Ovary (tissue), 10 donors: ENCODE measurements at places on chromosomes 6 and 20. TPM values are rescaled to one million over a fixed set of nuclear protein-coding genes. Genes with fewer than 3 reads are reported as not detected.

DNA sequence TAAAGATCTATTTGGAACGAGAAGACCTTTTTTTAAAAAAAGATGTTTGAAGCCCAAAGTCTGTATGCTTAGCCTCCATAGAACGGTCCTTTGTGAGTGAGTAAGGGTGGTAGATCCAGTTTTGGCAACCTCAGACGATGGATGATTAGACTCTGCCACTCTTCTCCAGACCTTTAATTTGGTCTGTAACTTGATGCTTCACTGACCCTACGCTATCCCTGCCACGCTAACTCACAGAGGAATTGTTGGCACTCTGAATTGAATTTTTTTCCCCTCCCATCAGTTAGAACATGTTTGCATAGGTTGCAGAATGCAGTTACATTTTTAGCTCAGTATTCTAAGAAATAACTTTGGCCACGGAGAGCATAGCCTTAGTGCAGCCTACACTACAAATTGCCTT lies 15.8 kb upstream of the DEK start:
- no peak for DNase-seq

- DNase-seq = no peak
Observed at GRCh38 chr20:47665221-47665991, 119.9 kb downstream of the SULF2 start.

- DNase-seq = no peak
Observed at GRCh38 chr6:82196161-82196560, 51.4 kb downstream of the IBTK start.

GRCh38 chr6:134738211-134738885 lies 211.6 kb downstream of the ALDH8A1 start:
- no peak for DNase-seq

- DNase-seq = no peak
Observed at GRCh38 chr6:73669005-73669404, 15.2 kb upstream of the SLC17A5 start.

DNA sequence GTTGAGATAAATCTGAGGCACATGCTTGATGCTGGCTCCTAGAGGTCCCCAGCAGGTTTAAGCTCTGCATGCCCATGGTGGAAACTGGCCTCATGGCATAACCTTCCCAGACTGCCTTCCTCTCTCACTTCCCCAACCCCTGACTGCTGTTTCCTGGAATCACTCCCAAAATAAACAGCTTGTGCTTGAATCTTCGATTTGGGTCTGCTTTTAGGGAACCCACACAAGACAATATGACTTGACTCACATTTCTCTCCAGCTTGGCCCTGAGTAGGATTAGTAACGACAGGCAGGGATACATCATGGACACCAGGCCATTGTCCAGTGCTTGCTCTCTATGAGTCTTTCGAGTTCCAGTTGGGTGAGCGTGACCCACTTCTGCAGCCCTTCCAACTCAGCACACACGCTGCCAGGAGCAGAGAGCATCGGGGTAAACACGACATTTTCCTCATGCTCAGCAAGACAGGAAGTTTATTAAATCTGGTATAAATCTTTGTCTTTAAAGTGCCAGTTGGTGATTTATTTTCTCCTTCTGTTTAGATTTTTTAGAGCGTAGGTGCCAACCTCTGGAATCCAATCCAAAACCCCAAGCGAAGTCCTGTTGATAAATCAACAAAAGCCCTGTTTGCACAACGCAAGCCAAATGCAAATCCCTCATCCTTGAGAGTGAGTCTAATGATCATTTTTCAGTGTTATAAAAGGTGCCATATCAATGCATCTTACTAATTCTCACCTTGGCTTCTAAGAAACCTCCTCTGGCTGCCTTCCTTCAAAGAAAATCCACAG lies 135.0 kb downstream of the FOXA2 start:
- DNase-seq = no peak

GRCh38 chr20:35602851-35603495 lies 12.7 kb upstream of the SPAG4 start:
- no peak for DNase-seq

DNA sequence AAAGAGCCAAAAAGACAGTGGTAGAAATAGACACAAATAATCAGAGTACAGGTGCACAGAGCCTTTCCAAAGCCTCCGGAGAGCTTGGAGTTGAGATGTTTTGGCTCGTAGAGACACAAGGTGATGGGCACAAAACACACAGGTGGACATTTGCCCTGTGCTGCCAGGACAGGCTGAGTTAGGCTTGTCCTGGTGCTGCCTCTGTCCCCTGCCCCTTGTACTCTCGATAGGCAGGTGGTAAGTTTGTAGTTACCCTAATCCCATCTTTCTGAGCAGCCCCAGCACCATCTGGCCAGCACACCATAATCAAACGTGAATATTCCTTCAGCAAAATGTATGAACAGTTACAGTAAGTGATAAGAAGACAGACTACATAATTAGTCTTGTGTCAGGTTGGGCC lies 95.5 kb downstream of the FOXC1 start:
- no peak for DNase-seq

DNA sequence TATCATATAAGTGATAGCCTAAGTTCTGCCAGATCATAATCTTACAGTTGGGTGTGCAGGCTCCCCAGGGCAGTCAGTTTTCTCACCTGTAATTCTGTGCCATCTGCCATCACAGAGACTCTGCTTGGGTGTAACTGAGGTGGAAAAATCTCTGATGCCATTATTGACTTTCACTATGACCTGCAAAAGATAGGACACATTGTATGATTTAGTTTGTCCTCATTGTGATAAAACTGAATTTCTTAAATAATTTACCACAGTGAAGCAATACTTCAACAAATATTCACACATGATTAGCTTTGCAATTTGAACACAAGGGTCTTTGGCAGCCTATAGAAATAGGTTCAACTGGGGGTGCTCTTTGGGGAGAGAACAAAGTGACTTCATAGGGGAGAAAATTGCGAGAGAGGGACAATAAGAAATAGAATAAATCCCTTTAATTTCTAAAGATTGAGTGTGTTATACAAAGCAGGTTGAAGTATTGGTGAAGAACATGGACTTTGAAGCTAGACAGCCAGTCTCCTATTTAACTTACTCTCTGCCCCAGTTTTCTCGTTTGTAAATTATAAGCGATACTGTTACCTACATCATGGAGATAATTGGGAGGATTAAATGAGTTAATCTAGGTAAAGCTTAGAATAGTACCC lies 27.3 kb downstream of the FAM229B start:
- DNase-seq = no peak

The RHAG gene
- total RNA-seq = 0.40 TPM
